RWPE1 (cell line): ENCODE measurements at places on chromosomes 4 and X.

DNA sequence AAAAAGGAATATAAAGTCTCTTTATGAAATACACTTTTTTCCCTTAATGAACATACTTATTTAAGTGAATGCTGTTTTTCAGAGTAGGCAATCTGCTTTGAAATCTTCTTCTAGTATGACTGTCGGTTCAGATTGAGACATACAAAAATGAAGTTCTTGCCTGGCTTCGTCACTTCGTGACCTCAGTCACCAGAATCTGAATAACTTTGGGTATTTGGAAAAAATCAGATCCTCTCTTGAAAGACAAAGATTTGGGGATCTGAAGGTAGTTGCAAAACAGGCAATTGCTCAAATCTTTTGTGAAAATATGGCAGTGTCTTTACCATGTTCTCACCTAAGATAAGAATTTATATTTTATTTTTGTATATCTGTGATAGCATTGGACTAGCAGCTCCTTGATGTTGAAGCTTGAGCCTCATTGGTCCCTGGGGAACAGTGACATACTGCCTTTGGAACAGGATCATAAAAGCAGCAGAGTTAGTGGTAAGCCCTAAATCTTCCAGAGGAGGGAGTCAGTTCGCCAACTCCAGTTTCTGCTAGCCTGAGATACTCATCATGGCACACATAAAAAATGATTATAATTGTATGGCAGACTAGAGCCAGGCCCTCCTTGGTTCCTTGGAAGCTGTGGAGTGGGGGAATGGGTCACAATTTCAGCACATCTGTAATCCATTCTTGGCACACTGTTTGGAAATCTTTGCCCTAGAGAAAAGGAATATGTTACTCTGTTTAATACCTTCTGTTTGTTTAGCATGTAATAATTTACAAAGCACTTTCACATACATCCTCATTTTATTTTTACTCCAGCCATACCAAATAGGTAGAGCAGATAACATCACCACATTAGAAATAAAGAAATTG is 5.0 kb downstream of the ARFIP1 start:
- DNase-seq, result no peak

DNA sequence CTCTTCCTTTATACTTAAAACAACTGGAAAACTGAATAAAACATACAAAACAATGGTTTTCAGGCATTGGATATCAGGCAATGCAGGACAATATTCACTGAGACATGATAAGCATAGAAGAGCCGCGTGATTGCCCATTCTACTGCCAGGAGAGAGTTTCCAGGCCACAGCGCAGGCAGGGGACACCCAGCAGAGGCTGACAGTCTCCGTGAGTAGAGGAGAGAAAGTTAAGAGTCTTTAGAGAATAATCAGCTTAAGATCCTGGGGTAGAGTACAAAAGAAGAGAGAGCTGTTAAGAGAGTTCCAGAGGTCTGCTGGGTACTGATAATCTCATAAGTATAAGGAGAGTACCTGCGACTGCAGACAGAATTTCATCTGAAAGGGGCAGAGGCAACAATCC is 18.4 kb upstream of the FRAS1 start:
- DNase-seq, result no peak

DNA sequence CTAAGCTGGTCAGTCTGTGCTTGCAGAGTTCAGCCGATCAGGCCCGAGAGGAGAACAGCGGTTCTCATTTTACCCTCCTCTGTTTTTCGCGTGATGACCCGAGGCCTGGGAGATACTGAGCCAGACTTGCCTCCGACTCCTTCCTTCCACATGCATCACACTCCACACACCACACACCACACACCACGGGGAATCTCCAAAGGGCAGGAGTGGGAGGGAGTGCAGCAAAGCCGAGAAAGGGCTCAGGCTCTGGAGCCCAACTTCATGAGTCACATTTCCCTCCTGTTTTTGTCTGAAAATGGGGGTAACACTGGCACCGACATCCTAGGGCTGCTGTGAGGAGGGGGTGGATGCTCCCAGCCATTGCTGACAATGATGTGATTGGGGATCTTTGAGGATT is 38.9 kb downstream of the TKTL1 start:
- no peak for DNase-seq

DNA sequence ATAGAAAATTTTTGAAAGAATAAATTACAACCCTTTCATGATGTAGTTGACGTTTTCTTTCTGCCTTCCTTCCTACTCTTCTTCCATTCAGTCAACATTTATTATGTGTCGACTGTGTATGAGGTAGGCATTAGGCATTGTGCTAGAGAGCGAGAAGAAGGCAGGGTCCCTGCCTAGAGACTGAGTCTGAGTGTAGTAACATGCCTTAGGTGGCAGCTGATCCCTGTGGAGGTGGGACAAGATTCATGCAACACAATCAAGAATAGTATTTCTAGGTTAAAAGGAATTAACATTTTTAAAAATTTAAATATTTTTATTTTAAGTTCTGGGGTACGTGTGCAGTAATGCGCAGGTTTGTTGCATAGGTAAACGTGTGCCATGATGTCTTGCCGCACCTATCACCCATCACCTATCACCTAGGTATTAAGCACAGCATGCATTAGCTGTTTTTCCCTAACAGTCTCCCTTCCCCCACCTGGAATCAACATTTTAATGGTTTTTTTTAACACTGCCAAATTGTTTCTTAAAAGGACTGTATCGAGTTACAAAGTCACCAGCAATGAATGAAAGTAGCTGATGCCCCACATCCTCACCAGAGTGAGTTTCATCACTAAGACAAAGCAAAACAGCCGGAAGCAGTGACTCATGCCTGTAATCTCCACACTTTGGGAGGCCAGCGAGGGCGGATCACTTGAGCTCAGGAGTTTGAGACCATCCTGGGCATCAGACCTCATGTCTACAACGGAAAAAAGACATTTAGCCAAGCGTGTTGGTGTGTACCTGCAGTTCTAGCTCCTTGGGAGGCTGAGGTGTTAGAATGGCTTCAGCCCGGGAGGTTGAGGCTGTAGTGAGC is 84.0 kb downstream of the WWC2 start:
- peak; percentile 57 for DNase-seq

- no peak for DNase-seq
Measured at GRCh38 chr4:183821076-183821853, 83.8 kb upstream of the STOX2 start.

DNA sequence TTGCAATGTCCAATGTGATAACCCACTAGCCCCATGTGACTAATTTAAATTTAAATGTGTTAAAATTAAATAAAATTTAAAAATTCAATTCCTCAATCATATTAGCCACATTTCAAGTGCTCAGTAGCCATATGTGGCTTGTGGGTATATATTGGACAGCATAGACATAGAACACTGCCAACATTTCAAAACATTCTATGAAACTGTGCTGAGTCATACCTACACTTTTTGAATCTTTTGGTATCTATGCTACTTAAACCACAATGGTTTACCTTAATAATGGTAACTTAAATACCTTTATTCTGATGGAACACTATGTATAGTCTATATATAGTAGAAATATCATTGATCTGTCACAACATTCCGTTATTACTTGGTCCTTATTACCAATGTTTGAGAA is 223.4 kb upstream of the ATOH1 start:
- DNase-seq, result no peak

GRCh38 chrX:68571292-68571609 is 72.4 kb downstream of the YIPF6 start:
- no peak for DNase-seq

GRCh38 chr4:1866189-1866661 is 5.0 kb upstream of the NSD2 start:
- no peak for DNase-seq

GRCh38 chrX:36650622-36651021 is 357.5 kb upstream of the FAM47C start:
- no peak for DNase-seq

DNA sequence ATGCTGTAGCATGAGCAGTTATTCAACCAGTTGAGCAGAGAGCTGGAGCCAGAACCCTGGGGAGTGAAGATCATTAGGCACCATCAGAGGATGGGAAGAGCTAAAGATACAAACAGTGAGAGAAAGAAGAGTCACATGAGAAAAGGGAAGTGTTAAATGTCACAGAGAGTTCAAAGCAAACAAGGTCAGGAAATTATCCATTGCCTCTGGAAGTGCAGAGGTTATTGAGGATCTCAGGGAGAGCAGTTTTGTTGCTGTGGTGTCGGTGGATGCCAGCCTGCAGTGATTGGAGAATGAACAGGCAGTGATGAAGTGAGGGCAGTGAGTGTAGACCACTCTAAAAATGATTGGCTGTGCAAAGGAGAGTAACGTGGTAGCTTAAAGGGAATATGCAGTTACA is 17.7 kb downstream of the SPARCL1 start:
- no peak for DNase-seq

DNA sequence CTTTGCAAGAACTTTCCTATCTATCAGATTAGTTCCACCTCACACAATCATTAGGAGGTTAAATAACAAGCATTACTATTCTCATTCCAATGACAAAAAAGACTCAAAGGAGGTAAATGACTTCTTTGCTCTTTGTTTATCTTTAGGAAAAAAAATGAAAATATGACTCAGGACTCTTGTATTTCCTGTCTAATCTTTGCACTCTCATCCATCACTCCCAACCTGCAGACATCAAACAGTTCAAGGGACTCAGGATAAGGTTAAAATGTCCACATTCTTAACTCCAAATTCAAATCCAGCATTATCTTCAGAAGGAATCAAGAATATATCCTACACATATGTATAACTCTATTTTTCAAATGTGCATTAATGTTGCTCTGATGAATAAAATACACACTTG is 139.6 kb downstream of the UNC5C start:
- no peak for DNase-seq

DNA sequence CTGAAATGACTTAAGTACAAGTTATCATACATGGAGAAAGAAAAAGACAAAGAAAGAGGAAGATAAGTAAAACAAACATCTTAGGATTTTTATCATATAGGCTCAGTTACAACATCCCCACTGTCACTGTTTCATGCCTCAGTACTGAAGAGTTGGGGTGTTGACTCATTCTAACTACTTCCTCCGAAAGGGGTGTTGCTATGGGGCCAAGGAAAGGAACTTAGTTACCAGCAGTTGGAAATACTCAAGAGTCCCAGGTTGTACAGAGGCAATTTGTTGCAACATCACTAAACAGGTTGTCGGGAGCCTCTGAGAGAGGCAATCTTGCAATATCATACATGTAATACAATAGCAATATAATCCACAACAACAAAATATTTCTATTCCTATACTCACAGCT is 1264.7 kb downstream of the PCDH7 start:
- DNase-seq, result no peak

DNA sequence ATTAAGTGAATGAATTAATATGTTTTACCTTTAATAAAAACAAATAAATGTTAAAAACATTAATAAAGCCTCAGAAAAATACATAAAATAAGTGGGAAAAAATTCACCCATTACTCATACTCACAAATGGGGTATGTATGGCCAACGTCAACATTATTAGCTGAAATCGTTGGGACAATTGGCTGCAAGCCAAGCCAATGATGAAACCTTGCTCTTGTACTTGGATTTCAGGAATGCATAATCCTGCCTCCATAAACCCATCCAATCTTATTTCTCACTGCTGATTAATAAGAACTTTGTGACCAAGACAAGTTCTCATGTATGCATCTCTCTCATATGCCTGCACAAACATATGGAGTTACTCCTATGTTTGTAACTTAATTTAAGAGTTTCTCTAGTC is 35.3 kb upstream of the ADAMTS3 start:
- DNase-seq, result peak; percentile 30

GRCh38 chrX:110280954-110281353 is 36.9 kb downstream of the AMMECR1 start:
- DNase-seq, result no peak

DNA sequence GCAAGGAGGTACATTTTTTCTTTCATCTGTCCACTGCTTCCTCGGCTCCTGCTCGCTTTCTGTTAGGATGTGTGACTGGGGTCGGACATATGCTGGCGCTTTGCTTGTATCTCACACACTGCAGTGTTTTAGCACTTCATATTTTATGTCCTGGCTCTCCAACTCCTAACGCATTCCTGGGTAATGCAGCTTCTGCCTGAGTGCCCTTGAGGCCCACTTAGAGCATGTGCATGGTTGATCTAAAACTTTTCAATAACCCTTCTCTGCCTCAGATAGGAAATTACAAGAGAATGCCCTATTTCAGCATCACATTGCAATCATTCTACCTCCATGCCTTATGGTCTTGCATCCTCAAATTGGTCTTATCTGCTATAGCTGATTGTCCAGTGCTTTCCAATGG is 65.3 kb downstream of the NEIL3 start:
- no peak for DNase-seq

DNA sequence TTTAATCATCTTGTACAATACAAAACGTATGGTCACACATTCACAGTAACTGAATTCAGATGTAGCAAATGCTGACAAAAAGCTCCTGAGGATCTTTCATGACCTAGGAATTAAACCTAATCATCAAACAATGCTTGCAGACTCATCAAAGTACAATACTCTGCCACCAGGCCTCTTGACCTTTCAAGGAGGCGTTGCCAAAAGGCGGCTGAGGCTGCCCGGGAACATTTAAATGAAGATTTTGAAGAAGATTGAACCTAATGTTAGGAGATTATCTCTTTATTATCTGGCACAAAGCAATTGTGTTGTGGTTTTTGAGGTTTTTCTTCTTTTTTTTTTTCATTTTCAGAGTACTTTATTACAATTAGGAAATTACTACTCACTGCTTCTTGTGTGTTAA is 340.5 kb downstream of the GALNTL6 start:
- no peak for DNase-seq

DNA sequence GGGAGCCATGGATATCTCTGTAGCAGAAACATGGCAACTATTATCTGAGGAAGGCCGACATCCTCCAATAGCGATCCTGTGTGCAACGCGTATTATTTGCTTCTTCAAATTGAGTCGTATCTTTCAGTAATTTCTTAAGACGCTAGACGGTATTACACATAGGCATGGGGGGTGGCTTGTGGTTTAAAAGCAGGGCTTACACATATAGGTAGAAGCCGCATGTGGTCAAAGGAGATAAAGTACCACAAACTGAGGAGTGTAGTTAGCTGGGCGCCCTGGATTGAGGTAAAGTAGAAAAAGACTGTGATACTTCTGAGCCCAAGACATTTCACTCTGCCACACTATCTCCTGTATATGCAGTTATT is 94.6 kb downstream of the SORBS2 start:
- DNase-seq, result no peak

- no peak for DNase-seq
Measured at GRCh38 chr4:58849026-58849425, 1738.8 kb upstream of the IGFBP7 start.

DNA sequence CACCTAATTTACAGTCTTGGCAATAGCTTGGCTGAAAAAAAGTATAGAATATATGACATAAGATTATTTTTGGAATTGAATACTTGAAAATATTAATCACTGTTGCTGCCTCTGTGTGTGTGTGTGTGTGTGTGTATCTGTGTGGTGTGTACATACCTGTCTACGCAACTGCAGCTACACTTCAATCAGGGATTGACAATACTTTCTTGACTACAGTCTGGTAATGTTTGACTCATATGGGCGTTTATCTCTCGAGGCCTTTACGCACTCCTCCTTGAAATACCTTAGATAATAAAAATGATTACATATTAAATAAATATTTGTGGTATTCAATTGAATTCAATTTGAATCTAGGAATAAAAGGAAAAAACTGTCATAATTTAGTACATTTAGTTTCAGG is 565.2 kb downstream of the PCDH18 start:
- no peak for DNase-seq

GRCh38 chr4:129144755-129145206 is 48.8 kb downstream of the C4orf33 start:
- DNase-seq, result no peak
